NCI-H446 treated with DMSO at 0.1 percent for 48 hours (cell line): ENCODE measurements at places on chromosomes 3 and 15.

DNA sequence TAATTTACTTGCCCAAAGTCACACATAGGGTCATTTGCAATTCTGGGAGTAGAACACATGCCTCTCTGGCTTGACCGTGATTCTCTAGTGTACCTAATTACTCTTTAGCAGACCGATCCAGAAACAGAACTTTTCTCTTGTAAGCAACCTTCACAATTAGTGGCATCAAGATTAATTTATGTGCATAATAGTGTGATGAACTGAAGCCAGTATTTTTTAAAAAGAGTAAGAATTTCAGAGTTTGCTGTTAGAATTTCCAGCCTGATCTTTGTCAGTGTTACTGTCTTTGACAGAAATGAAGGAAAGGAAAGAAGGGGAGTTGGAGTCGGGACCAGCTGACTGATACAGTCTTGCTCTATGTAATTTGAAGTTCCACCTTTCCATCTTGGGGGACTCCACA is 137.1 kb downstream of the SPATA16 start:
- no peak for DNase-seq

GRCh38 chr3:130392266-130392665 is 46.8 kb downstream of the COL6A5 start:
- DNase-seq, result no peak

DNA sequence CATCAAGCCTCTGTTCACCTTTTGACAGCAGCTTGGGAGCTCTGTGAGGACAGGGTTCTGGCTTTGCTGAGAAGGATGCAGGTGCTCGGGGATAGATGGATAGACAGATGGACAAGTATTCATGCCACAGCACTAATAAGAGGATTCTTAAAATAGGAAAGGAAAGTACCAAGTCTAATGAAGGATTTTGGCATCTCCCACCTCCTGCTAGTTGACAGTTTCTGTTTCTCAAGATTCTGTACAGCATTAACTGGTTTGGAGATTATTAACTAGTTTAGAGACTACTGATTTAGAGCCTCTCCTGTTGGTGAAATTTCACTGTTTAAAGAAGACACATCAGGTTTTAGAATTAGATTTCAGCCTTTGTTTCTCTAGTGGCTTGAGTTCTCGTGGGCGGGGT is 152.3 kb downstream of the CACNA1D start:
- DNase-seq, result no peak

DNA sequence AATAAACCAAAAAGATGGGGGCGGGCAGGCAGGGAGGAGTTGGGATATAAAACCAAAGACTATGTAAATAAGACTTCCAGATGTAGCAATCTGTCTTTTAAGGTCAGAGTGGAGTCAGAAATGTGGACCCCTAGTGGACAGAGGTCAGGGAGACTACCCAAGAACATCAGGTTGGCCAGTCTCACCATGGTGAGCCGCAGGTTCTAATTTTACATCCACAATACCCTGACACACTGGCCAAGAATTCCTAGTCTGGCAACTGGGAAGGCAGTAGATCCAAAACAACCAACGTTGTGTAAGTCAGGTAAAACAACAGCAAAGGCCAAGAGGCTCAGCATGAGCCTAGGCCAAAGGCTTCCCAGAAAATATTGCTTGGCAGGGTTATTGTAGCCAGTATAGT is 203.4 kb downstream of the FOXP1 start:
- DNase-seq, result no peak

DNA sequence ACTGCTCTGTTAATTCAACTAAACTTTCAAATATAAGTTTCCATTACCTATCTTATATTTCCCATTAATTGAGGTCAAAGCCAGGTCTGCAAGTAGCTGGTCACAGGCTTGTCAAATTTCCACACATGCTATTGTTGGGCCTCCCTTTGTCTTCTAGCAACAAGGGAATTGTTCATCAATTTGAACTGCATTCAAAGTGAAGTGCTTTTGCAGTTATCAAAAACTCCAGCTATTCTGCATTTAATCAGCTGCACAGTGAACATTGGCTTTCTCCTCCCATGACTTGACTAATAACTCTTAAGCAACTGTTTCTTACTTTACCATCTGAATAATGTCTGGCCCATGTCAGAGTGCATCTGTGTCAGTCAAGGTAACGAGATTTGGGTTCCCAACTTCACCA is 198.4 kb downstream of the KCNH8 start:
- no peak for DNase-seq

- DNase-seq, result no peak
Observed at GRCh38 chr3:158672215-158673176, at the start of gene LXN. TSS of gene LXN (minus strand) at chr3:158672648. CDS start at chr3:158672478, 170 bp downstream.

- no peak for DNase-seq
Observed at GRCh38 chr3:136671921-136672320, 80.3 kb downstream of the STAG1 start.

- no peak for DNase-seq
Observed at GRCh38 chr3:109643590-109643989, 306.2 kb upstream of the DPPA4 start.

GRCh38 chr15:84904419-84904818 is 20.0 kb downstream of the SLC28A1 start:
- DNase-seq, result no peak

DNA sequence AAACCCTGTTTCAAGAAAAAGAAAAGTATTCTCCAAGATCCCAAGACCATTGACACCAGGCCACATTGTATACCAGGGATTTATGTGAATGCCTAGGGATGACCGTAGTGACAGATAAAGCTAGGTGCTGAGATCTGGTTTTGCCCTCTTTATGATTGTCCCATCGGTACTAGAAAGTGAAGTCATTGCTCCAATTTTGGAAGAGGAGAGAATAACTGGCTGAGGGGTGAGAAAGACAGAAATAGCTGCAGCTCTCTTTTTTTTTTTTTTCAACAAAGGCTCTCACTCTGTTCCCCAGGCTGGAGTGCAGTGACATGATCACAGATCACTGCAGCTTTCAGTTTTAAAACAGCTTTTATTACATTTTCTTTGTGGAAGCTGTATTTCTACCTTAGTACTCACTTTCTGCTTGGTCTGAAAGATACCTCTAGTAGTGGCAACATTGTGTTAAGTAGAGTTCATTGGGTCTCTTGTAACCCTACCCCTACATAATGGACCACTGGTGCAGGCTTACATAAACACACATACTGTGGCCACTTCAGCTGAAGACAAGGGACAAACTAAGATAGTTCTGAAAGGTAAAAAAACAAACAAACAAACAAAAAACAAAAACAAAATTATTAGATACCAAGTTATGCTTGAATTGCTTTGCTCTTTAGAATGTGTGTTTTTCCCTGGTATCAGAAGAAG is 18.0 kb downstream of the ZSCAN29 start:
- DNase-seq, result no peak

- DNase-seq, result no peak
Observed at GRCh38 chr3:119331661-119332060, 37.5 kb downstream of the ARHGAP31 start.

DNA sequence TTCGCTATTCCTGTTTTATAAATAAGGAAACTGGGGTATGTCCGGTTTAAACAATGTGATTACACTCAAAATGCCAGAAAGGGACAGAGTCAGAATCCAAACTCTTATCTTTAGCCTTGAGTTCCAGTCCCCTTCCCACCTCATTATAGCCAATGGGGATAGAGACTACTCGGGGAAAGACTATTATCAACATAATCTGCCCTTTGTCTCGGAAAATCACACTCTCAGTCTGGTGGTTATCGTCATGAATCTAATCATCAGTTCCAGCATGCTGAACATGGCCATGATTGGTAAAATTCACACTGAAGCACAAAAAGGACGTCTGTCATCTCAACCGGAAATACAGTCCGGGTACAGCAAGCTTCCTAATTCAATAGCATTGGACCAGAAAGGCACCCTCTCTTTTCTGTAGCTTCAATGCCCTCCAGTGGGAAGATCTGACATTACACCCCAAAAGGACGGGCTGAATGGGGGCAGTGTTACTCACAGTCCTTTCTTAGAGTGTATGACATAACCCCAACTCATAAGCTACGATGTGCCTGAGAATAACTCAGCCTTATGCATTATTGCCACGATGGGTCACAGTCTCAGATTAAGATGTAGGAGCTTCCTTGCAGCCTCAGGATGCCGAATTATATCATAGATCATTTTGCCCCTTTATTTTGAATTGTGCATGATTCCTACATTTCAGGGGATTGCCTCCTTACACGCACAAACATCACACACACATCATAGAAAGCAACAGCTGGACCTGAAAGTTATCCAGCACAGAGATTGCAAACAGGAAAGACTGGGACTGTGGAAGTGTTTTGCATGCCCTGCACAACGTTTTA is 390.4 kb upstream of the LMCD1 start:
- peak; percentile 39 for DNase-seq

GRCh38 chr3:124783696-124784095 is 53.4 kb downstream of the UMPS start:
- no peak for DNase-seq

DNA sequence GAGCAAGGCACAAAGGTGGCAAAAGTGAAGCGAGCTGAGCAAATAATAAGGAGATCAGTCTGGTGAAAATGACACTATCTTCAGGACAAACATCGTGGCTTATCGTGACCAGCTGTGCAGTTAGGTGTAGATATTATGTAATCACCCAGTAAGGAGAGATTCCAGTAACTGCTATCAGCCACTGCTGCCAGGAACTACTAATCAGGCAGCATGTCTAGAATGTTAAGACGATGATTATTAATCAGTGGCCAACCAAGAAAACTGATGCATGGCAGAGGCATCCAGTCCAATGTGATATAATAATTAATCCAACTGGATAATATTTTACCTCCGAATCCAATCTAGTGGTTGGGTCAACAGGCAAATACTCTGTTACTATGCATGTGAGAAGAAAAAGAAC is 252.7 kb upstream of the ZPLD1 start:
- DNase-seq, result no peak

DNA sequence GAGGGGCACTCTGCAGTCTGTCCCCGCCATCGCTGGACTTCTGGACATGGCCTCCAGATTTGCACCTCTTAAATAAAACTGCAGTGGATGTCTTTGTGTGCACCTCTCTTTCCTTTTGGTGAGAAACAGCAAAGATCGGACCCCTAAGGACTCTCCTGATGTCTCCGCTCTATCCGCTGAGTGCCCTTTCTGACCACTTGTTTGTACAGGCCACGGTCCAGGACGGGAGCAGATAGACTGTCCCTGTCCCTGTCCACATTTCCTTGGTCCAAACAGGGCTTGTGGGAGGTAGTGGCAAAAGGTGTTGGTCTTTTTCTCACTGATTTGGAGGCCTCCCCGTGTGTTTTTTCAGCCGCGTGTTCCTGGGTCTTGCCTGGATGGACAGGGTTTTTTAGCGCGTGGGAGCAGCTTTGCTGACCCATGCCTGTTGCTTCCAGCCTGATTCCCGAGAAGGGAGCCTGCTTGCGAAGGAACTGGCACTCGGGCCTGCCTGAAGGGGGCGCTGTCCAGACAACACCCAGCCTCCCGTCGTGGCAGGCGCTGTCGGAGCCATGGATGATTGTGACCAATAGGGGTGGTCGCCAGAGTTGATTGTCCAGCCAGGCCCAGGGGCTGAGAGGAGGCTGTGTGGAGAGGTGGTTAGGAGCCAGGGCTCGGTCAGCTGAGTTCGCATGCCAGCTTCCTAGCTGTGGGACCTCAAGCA is 13.2 kb upstream of the STAB1 start:
- no peak for DNase-seq

DNA sequence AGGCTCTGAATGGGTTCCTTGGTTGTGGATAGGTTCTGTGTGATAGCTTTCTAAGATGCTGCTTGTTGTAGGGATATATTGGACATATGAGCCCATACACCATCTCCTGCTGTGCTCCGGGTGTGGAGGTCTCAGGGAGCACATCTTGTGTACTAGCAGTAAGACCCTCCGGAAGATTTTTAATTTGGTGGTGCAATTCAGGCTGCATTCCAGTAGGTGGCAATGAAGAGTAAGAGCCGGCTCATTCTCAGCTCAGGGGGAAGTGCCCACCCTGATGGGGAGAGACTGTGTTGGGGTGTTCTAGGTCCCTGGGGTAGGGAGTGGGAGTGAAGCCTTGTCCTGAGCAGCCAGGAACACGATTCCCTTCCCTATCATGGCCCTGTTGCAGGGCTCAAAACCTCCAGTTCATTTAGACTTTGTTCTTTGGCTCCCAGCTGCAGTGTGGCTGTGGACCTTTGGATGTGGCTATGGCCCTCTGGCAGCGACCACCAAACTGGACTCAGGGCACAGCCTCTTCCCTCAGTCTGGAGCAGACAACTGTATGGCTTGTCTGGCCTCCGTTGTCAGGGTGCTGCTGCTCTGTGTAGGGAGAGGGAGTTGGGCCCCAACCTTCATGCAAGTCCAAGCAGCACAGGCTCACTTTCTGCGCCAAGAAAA is 104.7 kb downstream of the UNC13C start:
- no peak for DNase-seq

DNA sequence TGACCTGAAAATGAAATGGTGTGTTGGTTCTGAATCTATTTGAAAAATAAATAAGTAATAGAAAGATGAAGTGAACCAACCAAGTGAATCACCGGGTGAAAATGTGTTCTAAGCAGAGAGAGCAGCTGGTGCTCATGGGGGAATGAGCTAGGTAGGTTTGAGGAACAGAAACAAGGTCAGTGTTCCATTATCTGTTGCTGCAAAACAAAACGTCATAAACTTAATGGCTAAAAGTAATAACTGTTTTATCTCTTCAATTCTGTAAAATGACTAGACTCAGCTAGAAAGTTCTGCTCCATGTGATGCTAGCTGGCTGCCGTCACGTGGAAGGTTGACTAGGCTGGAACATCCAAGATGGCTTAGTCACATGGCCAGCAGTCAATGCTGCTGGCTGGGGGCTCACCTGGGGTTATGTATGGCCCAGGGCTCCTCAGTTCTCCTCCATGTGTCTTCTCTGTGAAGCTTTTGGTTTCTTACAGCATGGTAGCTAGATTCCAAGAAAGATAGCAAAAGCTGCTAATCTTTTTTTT is 13.3 kb upstream of the SH3BP5 start:
- no peak for DNase-seq

GRCh38 chr15:23422946-23423708 is 23.9 kb downstream of the GOLGA6L2 start:
- DNase-seq, result no peak

DNA sequence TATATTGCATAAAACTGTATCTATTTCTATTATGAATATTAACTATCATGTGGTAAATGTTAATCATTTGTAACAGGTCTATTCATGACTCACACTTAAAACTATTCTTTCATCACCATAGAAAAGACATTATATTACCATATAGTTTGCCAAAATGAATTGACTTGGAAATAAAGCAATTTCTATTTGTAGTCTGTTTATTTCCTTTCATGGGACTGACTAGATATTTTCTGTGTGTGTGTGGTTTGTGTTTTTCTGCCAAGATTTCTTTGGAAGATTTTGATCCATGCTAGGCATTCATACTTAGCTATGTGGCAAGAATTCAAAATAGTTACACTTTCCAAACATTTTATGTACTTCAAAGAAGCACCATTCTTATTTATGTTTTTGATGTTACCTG is 522.5 kb upstream of the AGTR1 start:
- DNase-seq, result no peak
